DMS 273 treated with DMSO at 0.1 percent for 48 hours (cell line): ENCODE measurements at places on chromosomes 6 and 20.
A peak's percentile ranks its signal among the peaks of the same experiment; 100 is the strongest.

DNA sequence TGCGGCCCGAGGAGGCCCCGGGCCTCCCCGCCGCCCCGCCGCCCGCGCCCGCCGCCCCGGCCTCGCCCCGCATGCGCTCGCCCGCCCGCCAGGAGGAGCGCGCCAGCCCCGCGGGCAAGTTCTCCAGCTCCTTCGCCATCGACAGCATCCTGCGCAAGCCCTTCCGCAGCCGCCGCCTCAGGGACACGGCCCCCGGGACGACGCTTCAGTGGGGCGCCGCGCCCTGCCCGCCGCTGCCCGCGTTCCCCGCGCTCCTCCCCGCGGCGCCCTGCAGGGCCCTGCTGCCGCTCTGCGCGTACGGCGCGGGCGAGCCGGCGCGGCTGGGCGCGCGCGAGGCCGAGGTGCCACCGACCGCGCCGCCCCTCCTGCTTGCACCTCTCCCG, 1.5 kb downstream of the FOXQ1 start:
- no peak for DNase-seq

GRCh38 chr20:17782768-17783167, 83.0 kb downstream of the BANF2 start:
- DNase-seq: no peak

DNA sequence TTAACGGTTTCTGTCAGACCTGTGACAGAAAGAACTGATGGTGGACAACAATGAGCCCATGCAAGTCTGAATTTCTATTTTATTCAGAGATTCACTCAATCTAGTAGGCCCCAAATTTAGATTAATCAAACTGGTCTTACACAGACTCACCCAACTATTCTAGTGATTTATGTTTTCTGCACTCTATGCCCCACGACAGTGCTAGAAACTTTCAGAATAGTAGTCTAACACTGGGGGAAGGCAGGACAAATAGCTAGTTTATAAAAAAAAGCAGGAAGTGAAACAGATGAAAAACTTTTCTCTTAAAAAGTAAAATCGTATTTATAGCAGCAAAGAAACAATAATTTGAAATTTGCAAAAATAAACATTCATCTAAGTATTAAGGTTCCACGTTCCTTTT, 5.0 kb downstream of the TCP11 start:
- no peak for DNase-seq

DNA sequence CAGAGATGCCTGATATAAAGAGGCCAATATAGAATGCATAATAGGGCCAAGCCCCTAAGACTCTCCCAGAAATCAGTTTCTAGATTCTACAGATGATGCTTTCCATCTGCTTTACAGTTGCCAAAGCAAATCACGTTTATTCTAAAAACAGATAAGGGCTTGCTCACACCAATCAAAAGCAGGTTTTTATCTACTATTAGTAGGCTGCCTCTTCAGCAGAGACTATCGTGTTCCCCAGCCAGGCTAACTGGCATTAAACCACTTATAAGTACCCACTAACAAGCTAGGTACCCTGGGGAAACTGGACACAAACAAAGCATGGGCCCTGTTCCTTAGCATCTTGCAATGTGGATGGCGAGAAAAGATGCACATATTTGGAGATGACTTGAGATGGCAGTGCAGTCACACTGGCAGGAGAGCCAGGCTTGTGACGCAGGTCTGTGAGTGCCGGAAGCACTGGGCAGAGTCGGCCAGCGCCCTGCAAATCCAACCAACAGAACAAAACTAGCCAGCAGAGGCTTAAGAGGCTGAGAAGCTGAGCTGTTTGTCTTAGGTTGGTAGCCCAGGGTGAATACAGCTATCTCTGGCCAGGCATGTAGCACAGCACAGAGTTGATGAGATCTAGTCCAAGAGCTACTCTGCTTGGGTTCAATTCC, 73.4 kb downstream of the GFOD1 start:
- DNase-seq: no peak

DNA sequence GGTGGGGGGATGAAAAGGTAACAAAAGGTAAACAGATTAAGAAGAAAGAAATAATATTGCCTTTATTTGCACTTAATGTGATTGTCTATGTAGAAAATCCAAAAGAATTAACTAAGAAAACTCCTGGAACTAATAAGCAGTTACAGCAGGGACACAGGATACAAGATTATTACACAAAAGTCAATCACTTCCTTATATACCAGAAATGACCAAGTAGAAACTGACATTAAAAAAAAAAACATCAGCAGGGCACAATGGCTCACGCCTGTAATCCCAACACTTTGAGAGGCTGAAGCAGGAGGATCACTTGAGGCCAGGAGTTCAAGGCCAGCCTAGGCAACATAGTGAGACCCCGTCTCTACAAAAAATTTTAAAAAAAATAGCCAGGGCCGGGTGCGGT, 123.2 kb upstream of the RIPOR2 start:
- DNase-seq: no peak

- DNase-seq: no peak
Observed at GRCh38 chr6:29141606-29142005, 29.1 kb upstream of the OR2J2 start.

GRCh38 chr6:52407467-52407866, 12.7 kb upstream of the EFHC1 start:
- DNase-seq: peak; percentile 10

GRCh38 chr6:48472091-48472490, 361.1 kb upstream of the PTCHD4 start:
- DNase-seq: no peak

GRCh38 chr6:133062077-133062476, 179.1 kb upstream of the EYA4 start:
- no peak for DNase-seq

DNA sequence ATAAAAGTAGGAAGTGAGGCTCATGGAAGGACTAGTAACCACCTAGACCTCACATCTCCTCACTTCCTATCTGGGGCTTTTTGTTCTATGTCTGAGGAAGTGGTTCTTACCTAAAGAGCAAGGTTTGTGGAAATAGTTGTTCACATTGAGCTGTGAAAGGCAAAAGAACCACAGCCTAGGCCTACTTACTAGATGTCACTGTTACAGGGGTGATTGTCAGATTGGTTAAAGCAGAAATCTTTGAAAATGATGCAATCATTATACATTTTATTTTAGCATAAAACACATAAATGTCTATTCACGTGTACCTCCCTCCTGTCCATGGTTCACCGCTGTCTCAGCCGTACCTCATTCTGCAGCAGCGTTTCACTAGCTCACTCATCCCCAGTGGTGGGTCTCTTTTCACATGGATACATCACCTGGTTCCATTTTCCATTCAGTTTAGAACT, 268.8 kb downstream of the TMEM242 start:
- no peak for DNase-seq

- DNase-seq: no peak
Observed at GRCh38 chr20:53840532-53840931, 229.9 kb downstream of the BCAS1 start.

- DNase-seq: no peak
Observed at GRCh38 chr6:56995347-56995902, 40.5 kb downstream of the BEND6 start.

GRCh38 chr6:124993327-124993726, 31.1 kb downstream of the RNF217 start:
- DNase-seq: no peak

GRCh38 chr20:36472637-36473090, 68.7 kb upstream of the MYL9 start:
- no peak for DNase-seq

GRCh38 chr6:31180500-31180899, 10.0 kb upstream of the POU5F1 start:
- DNase-seq: no peak

GRCh38 chr6:32982702-32983492, 14.5 kb downstream of the BRD2 start:
- DNase-seq: no peak

- DNase-seq: no peak
Observed at GRCh38 chr6:139204978-139205377, 70.1 kb downstream of the HECA start.

DNA sequence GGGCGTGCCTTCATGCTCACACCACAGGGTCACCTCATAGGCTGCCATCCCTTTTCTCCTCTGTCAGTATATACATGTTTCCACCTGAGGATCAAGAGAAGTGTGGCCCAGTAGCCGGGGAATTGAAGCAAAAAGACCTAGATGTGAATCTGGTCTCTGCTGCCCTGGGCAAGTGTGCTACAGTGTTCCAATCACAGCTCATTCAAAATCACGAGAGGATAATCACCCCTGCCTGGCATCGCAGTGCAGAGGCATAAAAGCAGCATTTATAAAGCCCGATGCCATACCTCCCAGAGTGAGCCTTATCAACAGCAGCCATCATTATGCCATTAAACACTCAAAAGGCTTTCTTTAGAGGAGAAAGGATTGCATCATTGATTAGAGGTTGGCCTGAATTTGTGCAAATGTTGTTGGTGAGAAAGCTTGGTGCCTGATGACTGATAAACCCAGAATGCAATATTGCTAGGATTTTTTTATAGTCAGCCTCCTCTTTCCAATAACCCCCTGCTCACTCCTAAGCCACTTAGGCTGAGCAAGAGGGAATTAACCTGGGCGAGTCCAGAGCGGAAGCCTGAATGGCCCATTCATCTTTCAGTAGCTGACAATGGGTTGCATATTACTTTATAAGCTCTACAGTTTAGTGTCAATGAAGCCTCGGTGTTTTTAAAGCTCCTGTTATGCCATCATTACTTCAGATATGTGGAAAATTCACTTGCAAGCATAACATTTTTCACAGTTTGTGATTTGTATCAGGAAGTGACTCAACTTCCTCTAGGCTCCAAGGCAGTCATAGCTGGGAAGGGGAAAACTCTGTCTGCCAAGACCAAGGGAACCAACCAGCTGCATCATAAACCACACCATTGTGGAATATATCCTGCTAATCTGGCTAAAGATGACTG, 92.5 kb upstream of the NXT1 start:
- no peak for DNase-seq

GRCh38 chr20:9071976-9072726, 3.3 kb downstream of the PLCB4 start:
- no peak for DNase-seq

GRCh38 chr20:1944345-1945091, 49.3 kb downstream of the SIRPA start:
- no peak for DNase-seq

DNA sequence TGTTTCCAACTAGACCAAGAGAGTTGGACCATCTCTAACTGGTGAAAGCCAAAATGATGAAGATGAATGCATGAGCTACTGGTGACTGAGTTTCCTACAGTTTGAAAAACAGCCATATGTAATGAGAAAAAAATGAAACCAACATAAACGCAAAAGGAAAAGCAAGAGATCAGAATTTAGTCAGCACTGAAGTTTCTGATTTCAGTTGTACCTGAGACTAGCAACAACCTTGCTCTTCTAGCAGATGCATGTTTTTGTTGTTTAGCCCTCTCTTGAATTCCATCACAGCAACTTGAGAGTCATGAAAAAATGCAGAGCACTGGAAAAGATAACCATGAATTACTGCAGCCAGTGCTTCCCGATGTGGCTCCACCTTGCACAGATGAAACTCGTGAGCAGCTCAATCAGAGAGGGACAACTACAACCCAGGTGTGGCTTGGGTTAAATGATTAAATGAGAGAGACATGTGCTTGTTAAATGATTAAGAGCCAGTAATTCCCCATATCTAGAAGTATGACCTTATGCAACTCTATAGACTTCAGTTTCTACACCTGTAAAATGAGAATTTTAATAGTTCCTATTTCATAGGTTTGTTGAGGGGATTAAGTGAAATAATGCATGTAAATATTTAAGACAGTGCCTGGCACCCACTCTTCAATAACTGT, 104.8 kb downstream of the ELOVL4 start:
- DNase-seq: no peak

GRCh38 chr6:128464790-128465189, 55.6 kb downstream of the PTPRK start:
- DNase-seq: no peak

DNA sequence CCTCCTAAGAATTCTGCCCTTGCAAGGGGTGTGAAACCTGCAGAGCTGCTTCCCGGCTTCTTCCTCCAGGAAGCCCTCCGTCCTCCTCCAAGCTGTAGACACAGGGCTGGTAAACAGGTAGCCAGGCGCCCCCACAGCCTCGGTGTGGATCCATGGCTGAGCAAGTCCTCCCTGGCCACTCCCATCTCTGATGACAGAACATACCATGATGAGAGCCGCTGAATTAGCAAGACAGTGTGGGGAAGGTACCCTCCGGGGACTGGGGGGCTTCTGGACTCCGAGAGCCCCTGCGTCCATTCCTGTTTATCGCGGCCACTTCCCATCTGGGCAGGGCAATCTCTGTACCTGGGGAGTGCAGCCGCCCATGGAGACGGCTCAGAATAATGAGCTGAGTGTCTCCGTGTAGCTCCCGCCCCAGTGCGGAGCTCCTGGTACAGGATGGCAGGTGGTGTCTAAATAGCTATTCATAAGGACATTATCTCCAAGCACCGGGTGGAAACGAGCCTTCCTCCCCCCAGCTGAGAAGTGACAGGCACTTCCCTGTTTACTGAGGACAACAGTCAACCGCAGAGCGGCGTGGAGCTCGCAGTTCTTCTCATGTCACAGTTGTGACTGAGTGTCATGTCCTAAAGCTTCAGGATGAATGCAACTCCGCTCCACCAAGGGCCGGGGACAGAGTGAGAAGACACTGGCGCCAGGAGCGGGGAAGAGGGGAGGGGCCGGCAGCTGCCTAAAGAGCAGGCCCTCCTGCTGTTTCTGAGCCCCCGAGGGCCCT, 22.7 kb upstream of the NTSR1 start:
- DNase-seq: peak; percentile 29

DNA sequence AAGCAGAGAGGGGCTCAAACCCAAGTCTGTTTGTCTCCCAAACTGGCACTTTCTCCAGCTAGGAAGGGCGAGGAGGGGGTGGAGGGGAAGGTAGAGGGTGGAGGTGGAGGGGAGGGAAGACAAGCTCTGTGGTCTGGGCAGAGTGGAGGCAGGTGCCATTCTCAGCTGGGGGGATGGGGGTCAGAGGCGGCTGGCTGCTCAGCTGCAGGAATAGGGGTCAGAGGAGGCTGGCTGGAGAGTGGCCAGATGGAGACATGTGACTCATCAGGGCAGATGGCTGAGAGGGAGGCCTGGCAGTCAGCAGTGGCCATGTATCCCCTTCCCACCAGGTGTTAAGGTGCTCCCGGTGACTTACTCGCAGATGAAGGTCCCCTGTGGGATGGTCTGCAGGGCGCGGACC, 3.5 kb upstream of the SLC44A4 start:
- DNase-seq: peak; percentile 56

- DNase-seq: no peak
Observed at GRCh38 chr6:168318090-168318489, 1.5 kb downstream of the DACT2 start.

GRCh38 chr6:55705451-55706440, 126.8 kb upstream of the HMGCLL1 start:
- DNase-seq: no peak

- DNase-seq: no peak
Observed at GRCh38 chr20:2114990-2115681, 13.5 kb downstream of the STK35 start.

- DNase-seq: no peak
Observed at GRCh38 chr6:37041521-37041920, 36.1 kb downstream of the FGD2 start.

GRCh38 chr6:157110607-157111006, 212.7 kb downstream of the TMEM242 start:
- DNase-seq: no peak

DNA sequence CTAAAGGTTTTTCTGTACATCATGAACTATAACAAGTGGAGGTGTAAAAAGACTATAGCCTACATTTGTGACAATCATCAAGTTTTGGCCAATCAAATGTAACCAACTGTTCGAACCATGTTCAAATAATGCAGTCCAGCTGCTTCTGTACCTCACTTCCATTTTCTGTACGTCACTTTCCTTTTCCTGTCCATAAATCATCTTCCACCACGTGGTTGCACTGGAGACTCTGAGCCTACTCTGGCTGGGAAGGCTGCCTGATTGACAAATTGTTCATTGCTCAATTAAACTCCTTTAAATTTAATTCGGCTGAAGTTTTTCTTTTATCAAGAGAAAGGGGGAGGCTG, 270.4 kb upstream of the JARID2 start:
- no peak for DNase-seq
